Colonic mucosa (tissue), 4 donors: ENCODE measurements at places on chromosomes 1 and 21. TPM values are rescaled to one million over a fixed set of nuclear protein-coding genes. Genes with fewer than 3 reads are reported as not detected.

DNA sequence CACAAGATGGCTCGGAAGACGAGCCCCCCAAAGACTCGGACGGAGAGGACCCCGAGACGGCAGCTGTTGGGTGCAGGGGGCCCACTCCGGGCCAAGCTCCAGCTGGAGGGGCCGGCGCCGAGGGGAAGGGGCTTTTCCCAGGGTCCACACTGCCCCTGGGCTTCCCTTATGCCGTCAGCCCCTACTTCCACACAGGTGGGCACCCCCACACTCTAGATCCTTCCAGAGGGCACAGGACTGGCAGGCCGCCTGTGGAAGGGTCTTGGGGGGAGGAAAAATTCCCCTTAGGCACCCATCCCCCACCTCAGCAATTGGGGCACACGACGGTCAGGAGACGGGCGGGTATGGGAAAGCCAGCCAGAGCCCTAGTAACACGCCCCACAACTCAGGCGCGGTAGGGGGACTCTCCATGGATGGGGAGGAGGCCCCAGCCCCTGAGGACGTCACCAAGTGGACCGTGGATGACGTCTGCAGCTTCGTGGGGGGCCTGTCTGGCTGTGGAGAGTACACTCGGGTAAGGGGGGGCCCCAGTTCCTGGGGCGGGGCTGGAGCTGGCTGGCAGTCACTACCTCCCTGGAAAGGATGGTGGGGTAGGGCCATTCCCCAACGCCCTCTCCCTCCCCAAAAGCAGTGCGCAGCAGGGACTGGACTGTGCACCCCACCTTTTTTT is 16.1 kb downstream of the NOC2L start:
- DNase-seq = peak; percentile 59

- no peak for DNase-seq
Measured at GRCh38 chr1:53153752-53154151, 11.3 kb upstream of the SLC1A7 start.

DNA sequence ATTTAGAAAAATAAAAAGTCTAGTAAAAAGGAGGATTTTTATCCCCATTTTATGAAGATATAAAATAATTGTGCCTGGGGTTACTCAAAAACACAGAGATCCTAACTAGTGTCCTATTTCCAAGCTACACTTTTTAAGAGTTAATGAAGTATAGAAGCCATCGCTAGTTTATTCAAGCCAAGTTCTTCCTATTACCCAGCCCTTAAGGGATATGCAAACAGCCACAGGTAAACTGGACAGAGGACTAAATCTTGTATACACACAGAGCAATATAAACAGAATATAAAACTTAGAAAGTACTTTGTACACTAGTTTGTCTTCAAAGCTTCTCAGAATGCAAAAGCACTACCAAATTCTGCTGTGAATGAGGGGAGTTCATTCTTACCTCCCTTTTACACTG is 111.1 kb downstream of the RERE start:
- DNase-seq = no peak

- peak; percentile 62 for DNase-seq
Measured at GRCh38 chr1:78101514-78101913, 55.7 kb downstream of the GIPC2 start.

FMN2 gene
- total RNA-seq = 0.62 TPM

DNA sequence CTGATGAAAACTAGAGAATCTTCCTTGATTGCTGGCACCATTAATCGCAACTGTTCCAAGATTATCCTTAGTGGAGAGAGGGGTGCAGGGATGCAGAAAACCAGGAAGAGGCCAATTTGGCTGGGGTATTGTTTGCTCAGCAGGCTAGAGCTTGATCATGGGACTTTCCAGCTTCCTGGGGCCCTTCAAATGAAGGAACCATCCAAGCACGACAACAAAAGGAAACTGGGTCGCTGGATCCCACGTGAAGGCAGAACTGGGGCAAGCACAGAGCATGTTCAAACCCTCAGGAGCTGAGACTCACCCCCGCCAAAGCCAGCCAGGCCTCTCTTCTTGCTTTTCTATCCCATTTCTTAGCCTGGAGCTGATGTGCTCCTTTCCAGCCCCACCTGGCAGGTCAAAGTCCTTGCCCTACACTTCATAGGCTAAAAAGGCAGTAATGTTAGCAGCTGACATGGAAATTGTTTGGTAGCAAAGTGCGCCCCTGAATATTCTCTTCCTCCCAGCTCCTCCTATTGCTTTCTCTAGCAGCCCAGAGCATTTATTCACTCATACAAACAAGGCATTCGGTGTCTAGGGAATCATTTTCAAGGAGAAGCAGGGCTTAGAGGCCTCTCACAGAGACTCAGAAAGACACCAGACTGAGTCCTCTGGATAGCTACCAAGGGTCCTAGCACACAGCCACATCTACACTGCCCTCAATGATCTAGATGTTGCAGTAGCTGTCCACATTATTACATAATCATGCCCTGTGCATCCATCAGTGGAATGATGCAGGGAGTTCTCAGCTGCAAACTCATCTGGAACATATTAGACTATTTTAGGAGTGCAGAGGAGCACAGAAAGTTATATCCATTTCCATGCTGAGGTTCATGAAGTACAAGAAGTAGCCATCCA is 11.5 kb downstream of the KCNA2 start:
- peak; percentile 24 for DNase-seq
